Fibroblast of skin of left quadriceps (primary cell): ENCODE measurements at places on chromosomes 12 and 14.

DNA sequence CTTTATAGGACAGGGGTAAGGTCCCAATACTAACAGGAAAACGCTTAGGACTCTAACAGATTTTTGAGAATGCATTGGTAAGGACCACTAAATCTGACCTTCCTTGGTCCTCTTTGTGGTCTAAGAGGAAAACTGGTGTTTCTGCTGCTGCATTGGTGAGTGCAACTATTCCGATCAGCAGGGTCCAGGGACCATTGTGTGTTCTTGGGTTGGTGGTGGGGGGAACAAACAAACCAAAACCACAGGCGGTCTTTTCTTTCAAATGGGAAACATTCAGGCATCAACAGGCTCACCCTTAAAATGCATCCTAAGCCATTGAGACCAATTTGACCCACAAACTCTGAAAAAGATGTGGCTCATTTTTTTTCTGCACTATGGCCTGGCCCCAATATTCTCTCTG is 20.7 kb downstream of the EPYC start:
- DNase-seq = no peak

- no peak for DNase-seq
Measured at GRCh38 chr12:76074701-76075336, 9.7 kb downstream of the NAP1L1 start.

DNA sequence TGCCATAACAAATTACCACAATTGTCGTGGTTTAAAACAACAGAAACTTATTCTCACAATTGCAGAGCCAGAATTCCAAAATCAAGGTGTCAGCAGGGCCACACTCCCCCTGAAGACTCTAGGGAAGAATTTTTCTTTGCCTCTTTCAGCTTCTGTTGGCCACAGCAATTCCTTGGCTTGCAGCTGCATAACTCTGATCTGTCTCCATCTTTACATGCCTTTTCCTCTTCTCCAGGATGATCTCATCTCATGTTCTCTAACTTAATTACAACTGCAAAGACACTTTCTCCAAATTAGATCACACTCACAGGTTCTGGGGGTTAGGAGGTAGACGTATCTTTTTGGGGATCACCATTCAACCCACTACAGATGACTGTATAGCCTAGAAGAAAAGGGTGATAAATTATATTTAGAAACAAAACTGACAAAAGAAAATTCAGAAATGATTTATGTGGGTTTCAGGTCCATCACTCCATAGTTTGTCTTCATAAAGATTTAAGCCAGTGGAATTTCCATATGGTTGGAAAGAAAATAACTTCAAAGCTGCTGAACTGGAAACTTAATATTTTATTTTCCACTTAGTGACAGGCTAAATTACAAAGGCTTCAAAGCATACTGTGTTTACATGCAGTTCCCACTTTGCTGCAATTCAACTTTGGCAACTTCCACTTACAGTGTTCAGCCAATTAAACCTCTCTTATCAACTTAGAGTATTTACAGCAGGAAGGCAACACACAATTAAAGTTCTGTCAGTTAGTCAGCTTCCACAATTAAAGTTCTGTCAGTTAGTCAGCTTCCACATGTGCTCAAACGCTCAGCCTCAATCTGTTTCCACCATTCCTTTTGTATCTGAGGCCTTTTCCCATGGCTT is 213.3 kb downstream of the EPS8 start:
- no peak for DNase-seq

DNA sequence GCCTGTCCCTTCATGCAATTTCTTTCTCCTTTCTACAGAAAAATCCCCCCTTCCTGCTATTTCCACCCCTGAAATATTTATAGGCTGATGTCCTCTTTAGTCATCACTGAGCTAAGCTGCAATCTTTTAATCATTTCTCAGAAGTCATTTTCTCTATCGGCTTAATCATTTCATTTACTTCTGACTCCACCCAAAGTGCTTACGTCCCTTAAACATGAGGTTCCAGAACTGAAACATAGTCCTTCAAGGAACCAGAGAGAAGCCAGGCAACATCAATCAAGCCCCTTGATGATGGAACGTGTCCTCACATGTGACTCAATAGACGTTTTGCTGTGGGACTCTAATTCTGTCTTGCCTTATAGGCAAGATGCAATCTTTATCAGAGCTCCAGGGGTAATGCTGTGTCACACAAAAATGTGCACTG is 148.7 kb upstream of the KRR1 start:
- peak; percentile 69 for DNase-seq

- DNase-seq = no peak
Measured at GRCh38 chr12:42987216-42987650, 397.7 kb upstream of the PRICKLE1 start.

- DNase-seq = no peak
Measured at GRCh38 chr12:95591731-95592130, 40.5 kb upstream of the USP44 start.

DNA sequence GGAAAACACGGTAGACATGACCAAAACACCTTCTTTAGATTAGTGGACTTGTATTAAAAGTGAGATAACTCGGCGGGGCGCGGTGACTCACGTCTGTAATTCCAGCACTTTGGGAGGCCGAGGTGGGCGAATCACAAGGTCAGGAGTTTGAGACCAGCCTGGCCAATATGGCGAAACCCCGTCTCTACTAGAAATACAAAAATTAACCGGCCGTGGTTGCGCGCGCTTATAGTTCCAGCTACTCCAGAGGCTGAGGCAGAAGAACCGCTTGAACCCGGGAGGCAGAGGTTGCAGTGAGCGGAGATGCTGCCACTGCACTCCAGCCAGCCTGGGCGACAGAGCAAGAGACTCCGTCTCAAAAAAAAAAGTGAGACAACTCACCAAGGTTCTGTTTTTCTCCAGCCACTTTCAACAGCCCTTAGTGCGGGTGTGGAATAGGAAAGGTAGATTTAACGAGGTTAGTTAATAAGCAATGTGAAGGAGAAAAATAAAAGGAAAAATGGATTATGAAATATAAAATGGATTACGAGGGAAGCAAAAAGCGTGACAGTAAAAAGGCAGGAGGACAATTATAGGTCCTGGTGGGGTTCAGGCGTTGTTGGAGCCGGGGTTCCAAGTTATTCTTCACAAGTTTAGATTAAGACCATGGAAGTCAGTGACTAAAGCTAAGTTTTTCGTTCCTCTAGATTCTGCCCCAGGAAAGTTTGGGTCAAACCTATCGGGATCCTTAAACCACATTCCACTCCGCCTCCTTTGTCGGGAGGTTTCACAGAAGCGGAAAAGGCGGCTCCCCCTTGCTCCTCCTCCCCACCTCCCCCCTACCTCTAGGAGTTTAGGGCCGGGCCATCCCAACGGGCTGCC is 534 bp downstream of the PPP2R3C start:
- no peak for DNase-seq
